Stimulated activated CD4-positive, alpha-beta T cell treated with anti-CD3 and anti-CD28 coated beads, Interleukin-15, amount 100 ng/mL, for 48 hours (primary cell): ENCODE measurements at places on chromosomes 1 and 21.

DNA sequence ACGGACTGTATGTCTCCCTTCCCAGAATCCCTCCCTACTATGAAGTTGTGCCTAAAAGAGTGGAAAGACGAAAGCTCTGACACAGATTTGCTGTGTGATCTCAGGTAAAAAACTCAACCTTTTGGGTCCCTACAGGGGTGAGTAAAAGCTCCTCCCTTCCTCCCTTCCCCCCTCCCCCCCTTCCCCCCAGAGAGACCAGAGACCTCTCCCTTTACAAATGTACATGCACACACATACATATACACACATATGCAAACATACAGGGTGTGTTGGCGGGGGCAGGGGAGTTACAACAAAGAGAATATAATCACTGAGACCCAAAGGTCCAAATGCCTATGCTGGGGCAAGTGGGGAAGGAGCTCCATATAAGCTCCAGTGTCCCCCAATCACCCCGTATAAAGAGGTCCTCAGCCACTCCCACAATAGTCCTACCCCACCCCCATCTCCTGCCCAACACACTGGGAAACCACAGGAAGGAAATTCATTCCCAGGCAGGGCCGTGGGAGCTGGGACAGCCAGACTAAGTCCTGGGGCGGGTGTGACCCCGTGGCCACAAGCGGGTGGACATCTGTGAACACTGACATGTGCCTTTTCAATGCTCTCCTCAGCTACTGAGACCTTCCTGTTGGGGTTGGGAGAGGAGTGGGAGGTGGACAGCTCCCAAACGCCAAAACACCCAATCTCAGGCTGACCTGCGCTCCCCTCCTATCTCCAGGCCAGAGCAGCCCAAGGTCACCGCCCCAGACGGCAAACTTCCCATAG lies 2.0 kb downstream of the MEF2D start:
- DNase-seq: no peak

DNA sequence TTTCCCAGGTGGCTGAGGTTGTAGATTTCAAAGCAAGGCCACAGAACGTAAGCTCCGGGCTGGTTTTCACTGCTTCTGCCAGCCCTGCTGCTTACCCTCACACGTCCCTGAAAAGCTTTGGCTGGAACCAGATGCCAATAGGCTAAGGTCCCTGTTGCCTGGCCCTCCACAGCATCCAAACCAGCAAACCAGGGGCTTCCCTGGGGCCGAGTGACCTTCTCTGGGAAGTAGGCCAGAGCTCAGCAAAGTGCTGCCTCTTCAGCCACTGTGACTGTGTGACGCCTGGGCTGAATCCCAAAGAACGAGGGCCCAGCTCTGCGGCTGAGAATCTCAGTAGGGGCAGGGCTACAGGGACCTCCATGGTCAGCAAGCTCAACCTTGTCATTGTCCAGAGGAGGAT lies 28.9 kb upstream of the RBM15 start:
- DNase-seq: no peak

GRCh38 chr1:29800522-29800956 lies 564.2 kb downstream of the PTPRU start:
- no peak for DNase-seq

DNA sequence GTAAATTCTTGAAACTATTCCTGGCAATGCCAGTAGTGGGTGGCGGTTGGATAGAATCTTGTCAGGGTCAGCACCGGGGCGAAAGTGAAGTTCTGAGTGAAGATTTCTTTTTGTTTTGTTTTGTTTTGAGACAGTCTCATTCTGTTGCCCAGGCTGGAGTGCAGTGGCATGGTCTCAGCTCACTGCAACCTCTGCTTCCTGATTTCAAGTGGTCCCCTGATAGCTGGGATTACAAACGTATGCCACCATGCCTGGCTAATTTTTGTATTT lies 33.3 kb downstream of the PCNT start:
- DNase-seq: no peak

GRCh38 chr1:184800876-184801275 lies 46.2 kb upstream of the EDEM3 start:
- no peak for DNase-seq

DNA sequence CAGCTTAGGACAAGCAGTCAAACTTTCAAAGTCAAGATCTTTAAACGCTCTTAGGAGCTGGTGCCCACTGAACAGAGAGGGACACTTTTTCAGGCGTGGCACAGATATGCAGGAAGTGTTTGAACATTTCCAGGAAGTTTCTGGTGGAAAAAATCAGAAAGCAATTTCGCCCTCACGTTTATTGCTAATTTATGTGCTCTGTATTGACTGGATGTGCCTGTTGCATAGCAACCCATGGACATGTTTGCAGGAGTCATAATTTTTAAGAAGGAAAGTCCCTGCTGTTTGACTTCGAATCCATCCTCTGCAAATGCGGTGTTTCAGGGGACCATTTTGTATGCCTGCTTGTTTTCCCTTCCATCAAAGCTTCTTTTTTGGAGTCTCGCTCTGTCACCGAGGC lies 239.9 kb upstream of the IRF2BP2 start:
- no peak for DNase-seq

- DNase-seq: no peak
Measured at GRCh38 chr1:214205053-214205452, 75.9 kb upstream of the SMYD2 start.

DNA sequence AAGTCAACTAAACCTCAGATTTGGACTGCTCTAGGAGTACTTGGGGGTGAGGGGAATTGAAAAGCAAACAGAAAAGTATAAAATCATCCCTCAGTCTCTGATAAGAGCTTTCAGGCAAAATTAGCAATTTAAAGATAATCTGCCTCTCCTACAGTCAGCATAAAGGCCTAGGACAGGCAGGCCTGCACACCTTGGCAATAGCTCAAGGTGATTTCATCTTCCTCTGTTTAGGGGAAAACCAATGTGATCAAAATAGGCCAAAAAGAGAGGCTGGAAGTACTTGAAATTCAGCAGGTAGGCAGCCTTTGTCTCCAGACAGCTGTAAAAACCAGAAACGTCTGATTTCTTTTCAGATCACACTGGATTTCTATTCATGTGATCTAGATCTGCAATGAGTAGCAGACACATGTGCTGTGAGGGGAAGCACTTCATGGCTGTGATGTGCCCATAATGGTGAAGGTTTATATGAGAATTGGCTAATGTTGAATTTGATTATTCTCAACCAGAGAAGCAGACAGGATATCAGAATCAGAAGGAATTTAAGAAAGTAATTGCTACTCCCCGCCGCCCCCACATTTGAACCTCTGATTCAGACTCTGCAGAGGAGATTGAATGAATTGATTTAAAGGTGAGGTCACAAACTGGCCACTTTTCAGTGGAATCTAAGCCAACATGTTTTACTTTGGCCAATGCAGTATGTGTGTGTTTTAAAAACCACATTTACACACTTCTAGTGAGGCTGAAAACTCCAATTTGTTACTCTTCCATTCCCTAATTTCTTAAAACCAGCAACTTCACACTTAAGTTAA lies 45.8 kb upstream of the DNASE2B start:
- no peak for DNase-seq

DNA sequence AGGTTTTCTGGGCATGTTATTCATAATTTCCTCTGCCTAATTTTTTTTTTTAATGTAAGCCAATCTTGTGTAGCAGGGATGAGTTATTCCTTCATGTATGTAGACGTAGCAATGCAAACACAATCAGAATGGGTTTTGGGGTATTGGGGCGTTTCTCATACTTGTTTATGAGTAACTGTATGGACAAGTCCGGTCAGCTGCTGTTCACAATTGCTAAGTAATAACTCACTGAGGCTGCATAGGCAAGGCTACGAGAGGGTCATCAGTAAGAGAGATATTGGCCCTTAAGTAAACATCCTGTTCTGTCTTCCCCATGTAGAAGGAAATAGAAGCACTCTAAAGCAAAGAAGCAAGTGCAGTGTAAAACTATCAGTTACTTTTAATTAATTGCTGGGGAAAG lies 9.5 kb upstream of the TARS2 start:
- DNase-seq: no peak

GRCh38 chr1:52792036-52792435 lies 50.5 kb upstream of the ZYG11A start:
- no peak for DNase-seq

DNA sequence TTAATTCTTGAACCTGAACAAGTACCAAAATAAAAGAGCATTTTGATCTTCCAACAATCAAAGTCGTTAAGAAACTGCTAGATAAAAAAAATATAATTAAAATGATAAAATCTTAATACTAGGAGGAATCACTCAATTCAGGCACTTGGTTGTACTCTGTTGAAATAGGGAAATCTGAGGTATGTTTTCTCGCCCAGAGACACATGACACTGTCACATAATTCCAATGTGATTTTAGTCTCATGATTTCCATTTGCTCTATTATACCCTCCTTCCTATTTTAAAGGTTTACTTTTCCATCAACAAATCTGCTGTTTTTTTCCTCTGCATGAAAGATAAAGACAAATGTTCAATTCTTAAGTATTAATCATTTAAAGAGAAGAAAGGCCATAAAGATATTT lies 97.6 kb downstream of the ZZZ3 start:
- DNase-seq: no peak
